GM20000 (cell line): ENCODE measurements at places on chromosomes 12 and 14.

- peak; percentile 48 for DNase-seq
Observed at GRCh38 chr12:120468325-120468820, 1.2 kb downstream of the SRSF9 start.

GRCh38 chr12:118690506-118690905 is 290.8 kb upstream of the SRRM4 start:
- DNase-seq = no peak

DNA sequence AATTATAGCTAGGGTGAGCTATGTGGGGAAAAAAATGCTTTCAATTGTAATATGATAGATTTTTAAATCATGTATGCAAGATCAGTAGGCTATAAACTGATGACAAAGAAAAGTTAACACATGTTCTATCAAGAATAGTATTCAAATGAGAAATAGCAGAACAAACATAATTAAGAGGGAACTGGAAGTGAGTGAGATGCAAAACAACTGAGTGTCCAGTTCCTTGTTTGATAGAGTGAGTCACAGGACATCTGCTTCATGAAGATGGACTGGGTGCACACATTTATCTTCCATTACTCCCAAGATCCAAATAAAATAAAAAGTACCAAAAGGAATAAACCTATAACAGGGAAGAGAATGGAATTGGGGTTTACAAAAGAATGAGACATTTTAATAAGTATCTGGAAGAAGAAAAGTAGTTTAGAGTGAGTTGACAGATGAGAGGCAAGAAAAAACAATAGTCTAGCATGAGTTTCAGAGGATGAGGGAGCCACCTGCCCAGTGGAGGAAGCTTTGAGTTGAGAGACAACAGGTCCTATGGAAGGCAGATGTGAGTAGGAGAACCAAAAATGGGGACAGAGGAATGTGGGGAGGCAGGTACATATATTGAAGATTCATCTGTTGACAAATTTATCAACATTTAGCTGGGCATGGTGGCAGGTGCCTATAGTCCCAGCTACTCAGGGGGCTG is 178.1 kb upstream of the ARHGAP5 start:
- DNase-seq = no peak

- DNase-seq = no peak
Observed at GRCh38 chr12:32437095-32437515, 37.7 kb downstream of the FGD4 start.

- peak; percentile 65 for DNase-seq
Observed at GRCh38 chr12:111406474-111407376, 1.0 kb downstream of the SH2B3 start.

- DNase-seq = no peak
Observed at GRCh38 chr12:123055281-123055766, 74.8 kb downstream of the ARL6IP4 start.

- DNase-seq = no peak
Observed at GRCh38 chr12:8546591-8546990, 5.9 kb upstream of the CLEC4E start.

GRCh38 chr12:15052691-15053090 is 79.8 kb downstream of the PDE6H start:
- DNase-seq = no peak

DNA sequence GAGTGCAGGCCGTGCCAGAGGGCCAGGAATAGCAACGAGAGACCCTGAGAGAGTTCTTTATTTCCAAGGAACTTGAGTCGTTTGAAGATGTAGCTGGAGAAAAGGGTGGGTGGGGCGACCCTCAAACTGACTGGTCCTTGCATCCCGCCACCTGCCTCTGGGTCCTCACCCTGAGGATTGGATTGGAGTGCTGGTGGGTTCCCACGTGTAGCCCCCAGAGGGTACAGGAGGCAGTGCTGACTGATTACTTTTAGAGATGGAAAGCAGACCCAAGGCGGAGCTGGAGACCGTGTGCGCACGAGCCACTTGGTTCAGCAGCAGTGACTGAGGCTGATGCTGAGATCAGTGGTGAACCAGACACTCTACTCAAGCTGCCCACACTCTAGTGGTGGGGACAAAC is 6.9 kb downstream of the EMG1 start:
- no peak for DNase-seq

- DNase-seq = no peak
Observed at GRCh38 chr12:64587447-64587846, 22.8 kb upstream of the RASSF3 start.

DNA sequence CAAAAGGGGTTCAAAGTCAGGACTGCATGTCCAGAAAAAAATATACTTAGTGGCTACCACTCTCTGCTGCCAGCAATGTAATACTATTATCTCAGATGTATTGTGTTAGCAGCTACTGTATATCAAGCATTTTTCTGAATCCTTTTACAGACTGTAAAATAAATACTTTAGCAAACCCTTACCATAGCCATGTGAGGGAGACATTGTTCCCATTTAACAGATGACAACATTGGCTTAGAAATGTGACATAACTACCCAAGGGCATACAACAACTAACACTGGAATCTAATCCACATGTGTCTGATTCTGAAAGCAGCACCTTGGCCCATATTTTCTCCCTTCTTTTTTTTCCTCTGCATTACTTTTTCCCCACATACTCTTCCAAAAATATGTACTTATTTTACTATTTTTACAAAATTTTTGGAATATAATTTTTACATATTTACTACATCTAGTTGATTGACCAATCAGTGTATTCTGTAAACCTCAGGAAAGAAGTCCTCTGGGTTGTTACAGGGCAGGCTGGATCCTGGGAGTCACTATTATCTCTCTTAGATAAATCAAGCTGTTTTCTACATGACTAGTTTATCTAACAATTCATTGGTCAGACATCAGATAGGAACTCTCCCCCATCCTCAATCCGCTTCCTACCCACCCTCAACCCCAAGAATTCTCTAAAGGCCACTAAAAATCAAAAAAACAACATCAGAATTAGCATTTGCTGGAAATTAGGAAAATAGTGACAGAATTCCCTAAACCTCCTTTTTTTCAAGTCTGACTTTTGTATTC is 154.1 kb downstream of the BTG1 start:
- peak; percentile 45 for DNase-seq

DNA sequence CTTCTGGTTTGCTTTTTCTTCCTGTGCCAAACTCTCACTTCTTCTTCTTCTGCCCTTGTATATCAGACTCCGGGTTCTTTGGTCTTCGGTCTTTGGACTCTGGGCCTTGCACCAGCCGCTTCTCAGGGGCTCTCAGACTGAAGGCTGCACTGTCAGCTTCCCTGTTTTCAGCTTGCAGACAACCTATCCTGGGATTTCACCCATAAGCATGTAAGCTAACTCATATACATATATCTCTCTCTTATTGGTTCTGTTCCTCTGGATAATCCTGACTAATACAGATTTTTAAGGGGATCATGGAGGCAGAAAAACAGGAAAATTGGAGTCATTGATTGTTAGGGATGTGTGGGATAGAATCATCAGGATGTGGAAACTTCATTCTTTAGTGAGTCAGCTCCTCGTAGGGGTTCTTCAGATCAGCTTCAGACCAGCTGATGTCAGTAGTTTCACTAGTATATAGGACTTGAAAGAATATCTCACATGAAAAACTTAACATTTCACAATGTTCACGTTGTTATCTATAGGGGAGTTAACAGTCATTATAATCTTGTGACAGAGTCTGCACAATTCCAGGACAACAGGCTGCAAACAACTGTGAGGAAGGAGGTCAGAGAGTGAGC is 102.9 kb downstream of the RASSF9 start:
- DNase-seq = no peak

DNA sequence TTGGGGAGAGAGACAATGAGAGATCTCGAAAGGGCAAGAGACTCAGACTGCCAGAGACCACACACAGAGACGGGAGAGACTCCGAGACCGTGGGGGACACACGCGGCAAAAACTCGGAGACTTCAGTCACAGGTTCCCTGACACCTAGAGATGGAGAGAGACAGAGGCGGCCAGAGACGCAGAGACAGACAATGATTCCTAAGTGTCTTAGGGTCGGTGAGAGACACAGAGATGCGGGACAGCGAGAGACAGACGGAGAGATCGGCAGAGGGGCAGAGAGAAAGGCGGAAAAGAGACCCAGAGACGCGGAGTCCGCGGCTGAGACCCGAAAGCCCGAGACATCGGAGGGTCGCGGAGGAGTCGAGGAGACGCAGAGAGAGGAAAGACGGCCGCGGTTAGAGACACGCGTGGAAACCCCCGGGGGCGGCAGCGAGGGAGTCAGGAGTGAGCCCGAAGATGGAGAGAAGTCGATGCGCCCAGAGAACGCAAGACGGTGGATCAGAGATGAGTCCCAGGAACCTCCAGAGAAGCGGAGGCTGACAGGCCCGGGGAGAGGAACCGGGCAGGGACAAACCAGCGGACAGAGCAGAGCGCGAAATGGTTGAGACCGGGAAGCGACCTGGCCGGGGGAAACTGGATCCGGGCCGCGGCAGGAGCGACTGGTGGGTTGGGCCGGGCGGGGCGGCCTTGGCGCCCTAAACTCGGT is 7.8 kb downstream of the LHX5 start:
- DNase-seq = peak; percentile 38

- DNase-seq = no peak
Observed at GRCh38 chr14:50814161-50814560, 16.8 kb downstream of the NIN start.

DNA sequence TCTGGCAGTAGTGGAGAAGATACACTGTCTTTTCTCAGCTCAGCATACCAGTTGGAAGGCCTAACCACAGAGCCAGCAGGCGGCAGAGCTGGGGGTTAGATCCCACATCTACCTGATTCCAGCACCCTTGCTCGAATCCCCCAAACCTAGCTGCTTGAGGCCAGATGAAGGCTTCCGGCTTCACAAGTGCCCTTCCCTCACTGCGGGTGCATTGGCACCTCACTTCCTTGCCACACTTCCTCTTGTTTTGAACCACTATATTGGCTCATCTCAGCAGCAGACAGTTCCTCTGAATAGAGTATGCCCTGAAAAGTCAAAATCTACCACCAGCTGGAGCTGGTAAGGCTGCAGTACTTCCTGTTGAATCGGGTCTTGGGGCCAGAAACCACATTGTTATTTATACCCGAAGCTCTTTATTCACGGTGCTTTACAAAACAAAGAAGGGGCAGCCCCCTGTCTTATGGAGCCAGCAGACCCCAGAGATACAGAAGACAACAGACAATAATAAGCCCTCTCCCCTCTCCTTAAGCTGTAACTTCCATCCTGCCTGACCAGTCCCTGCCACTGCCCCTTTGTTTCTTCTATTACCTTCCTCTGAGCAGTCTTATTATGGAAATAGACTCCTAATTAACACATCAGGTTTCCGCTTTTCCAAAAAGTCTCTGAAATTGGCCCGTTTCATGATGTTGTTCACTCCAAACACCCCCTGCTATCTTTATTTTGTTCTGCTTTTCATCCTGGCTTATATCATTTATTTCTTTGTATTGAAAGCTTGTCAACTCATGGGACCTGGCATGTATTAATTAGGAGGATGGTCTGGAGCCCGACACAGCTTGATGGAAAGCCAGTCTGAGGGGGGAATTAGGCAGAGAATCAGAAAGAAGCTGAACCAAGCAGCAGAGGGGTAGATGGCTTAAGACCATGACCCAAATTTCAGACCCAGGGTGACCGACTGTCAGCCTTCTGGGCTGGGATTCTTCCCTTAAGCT is 233.5 kb downstream of the EFCAB11 start:
- peak; percentile 36 for DNase-seq

DNA sequence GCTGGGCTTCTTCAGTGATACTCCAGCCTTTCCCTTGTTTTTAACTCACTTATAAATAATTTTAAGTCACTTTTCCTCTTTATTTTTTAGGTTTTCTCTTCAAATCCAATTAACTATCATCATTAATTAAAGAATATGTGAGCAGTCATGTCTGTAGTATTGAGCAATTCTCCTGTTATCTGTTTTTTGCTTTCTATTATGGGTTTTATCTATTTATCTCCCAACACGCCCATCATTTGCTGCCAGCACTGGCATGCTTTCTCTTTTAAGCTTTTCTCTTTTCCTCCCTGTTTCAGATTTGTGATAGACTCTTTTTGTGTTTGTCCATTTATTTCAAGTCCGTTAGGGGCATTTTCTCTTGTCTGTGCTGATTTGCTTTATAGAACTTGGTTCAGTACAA is 72.3 kb downstream of the CRADD start:
- DNase-seq = no peak

- no peak for DNase-seq
Observed at GRCh38 chr12:80056845-80057244, 42.5 kb upstream of the OTOGL start.

- DNase-seq = no peak
Observed at GRCh38 chr12:2298556-2299200, 245.9 kb downstream of the CACNA1C start.

GRCh38 chr14:36935976-36936678 is 236.3 kb downstream of the SLC25A21 start:
- DNase-seq = no peak

DNA sequence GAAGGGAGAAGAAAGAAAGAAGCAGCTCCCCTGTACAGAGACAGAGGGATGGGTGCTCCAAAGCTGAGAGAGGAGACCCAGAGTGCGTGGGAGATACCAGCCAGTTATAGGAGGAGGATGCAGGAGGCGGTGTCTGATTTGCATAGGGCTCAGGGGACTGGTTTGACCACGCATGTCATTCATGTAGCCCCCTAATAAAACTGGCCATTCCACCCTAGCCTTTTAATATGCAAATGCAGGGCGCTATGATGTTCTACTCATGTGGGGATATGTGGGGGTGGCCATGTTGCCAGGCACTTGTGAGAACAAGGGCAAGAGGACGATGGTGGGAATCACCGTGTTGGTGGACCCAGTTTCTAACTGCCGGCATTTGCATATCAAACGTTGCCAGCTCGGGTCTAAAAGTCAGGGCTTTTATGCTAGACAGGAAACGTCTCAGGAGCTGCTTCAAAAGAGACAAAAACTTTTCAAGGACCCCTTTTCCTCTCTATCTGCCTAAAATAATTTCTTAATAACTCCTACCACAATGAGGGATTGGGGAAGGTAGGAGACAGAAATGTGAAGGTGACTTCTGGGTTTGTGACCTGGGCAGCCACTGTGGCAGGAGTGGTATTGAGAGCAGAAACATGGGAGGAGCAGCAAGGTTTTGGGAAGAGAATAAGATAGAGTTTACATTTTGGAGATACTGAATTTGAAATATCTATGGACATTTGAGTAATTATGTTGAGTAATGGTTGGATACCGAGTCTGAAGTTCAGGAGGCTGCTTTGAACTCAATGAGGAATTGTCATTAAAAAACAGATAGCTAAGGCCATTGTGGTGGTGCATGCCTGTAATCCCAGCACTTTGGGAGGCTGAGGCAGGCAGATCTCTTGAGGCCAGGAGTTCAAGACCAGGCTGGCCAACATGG is 2.2 kb upstream of the ATXN3 start:
- DNase-seq = no peak

GRCh38 chr12:66144791-66145754 is 14.5 kb upstream of the LLPH start:
- no peak for DNase-seq

DNA sequence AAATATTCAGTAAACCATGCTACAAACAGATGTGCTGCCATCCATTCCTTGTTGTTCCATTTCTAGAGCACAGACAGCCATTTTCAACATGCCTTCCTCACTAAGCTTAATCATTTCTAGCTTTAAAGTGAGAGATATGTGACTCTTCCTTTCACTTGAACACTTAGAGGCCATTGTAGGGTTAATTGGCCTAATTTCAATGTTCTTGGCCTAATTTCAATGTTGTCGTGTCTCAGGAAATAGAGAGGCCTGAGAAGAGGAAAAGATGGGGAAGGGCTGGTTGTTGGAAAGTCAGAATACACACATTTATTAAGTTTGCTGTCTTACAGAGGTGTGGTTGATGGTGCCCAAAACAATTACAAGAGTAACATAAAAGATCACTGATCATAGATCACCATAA is 435.1 kb downstream of the ZFP36L1 start:
- no peak for DNase-seq
